ENCODE measurements at places on chromosomes 4 and X.

DNA sequence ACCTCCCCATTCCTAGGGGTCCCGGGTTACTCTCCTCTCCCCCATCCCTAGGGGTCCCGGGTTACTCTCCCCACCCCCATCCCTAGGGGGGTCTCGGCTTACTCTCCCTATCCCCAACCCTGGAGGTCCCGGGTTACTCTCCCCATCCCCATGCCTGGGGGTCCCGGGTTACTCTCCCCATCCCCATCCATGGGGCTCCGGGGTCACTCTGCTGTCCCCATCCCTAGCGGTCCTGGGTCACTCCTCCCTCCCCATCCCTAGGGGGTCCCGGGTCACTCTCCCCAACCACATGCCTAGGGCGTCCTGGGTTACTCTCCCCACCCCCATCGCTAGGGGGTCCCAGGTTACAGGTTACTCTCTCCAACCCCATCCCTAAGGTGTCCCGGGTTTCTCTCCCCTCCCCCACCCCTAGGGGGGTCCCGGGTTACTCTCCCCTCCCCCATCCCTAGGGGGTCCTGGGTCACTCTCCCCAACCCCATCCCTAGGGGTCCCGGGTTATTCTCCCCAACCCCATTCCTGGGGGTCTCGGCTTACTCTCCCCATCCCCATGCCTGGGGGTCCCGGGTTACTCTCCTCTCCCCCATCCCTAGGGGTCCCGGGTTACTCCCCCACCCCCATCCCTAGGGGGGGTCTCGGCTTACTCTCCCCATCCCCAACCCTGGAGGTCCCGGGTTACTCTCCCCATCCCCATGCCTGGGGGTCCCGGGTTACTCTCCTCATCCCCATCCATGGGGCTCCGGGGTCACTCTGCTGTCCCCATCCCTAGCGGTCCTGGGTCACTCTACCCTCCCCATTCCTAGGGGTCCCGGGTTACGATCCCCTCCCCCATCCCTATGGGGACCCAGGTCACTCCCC is 821 bp downstream of the ASMTL start:
- no peak for DNase-seq

DNA sequence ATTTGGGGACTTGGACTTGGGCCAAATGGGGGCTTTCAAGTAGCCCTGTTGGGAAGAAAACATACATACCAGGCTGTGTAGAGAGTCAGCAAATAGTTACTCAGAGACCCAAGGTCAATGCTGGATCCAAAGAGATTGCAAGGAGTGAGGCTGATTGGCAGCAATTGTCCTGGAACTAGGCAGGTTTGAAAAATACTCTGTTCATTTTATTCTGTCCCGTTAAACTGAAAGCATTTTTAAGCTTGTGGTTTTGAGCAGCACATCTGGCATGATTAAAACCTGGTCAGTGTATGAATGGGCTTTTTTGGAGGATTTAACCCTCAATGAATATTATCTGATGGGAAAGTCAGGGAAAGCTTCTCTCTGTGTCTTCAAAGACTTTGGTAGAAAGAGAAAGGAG is 294.3 kb upstream of the BOD1L1 start:
- DNase-seq: no peak

DNA sequence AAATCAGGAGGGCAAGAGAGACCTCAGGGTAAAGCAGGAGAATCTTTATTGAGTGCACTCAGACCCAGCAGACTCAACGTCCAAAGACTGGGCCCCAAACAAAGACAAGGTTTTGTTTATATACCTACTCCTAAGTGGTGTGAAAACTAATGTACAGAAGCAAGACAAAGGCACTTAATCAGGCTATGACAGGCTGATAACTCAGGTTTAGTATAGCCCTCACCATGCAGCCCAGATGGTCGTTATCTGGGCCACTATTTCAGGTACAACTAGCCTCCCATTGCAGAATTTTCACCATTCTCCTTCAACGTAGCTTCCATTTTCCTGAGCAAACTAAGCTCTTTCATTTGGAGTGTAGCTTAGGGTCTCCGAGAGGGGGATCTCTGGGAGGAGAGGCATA is 36.9 kb downstream of the SULT1E1 start:
- DNase-seq: no peak

- no peak for DNase-seq
Observed at GRCh38 chr4:27350161-27350560, 489.5 kb downstream of the STIM2 start.

GRCh38 chr4:186936496-186937375 is 213.1 kb upstream of the FAT1 start:
- peak; percentile 84 for DNase-seq

DNA sequence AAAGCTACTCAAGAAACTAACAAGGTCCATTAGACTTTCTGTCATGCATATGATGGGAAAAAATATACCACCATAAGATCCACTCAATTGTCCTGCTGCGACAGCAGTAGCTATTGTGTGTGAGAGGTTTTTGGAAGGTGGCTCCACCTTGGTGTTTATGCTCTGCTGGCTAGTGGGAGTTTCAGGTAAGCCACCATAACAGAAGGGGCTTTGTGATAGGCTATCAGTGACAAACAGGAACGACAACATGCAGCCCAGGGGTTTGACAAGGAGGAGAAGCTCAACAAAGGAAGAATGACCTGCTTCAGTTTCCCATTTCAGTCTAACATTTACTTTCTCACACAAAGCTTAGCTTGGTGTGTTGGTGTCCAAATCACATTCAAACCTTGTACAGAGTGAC is 182.6 kb downstream of the ATOH1 start:
- no peak for DNase-seq

- DNase-seq: no peak
Observed at GRCh38 chr4:47499700-47500099, 14.6 kb downstream of the ATP10D start.

DNA sequence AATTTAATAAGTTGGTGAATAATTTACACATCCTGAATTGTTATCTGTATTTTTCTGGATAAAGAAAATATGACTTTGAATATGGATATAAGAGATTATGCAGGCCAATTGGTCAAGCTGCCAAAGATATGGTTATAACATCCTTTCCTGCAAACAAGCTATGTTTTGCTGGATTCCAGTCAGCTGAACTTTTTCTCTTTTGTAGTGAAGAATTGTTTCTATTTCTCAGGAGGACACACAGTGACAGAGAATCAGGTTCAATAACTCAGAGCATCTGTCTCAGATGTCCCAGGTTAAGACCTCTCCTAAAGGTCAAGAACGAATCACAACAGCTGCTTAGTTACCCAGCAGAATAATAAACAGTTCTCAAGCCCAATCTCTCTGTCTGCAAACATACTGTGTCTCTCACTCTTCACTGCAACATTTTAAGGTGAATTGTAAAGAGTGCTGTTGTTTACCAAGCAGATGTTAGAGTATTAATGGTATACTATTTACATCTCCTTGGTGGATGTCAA is 189.5 kb upstream of the ANKRD50 start:
- no peak for DNase-seq

DNA sequence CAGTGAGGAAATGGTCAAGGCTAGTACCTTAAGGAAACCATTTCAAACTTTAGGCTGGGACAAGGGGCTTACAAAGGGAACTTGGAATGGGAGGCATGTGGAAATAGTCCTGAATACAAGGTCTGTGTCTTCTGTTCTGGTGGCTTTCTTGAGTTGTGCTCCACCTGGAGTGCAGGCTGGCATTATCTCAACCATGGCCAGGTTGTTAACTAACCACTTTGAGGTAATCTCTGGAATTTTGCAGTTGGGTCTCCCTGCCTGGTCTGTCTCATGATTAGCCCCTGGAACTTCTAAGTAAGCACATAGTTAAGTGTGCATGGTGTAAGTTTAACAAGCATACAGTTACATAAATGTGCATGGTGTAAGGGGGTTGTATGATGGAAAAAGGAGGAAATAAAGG is 77.5 kb downstream of the PCDH18 start:
- no peak for DNase-seq

DNA sequence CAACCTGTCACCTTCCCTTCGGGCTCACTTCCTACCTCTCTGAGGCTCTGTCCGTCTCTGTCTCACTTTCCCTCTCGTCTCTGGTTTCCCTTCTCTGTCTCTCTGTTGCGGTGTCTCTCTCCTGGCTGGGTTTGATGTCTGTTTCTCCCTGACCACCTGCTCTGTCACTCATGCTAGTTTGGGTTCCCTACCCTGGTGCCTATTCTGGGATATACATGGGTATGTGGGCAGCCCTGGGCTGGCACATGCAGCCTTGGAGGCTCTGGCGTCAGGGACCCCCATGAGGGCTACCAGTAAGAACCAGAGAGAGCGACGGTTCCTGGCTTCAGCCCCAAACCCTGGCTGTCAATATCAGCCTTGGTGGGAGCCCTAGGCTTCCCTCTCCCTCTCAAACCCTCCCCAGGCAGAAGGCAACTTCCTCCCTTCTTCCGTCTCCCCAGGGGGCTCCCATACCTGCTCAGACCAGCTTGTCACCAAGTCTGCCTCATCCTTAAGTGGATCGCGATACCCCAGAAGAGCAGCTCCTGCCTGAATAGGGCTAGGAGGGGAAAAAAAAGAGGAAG is 314 bp downstream of the DNASE1L1 start:
- DNase-seq: no peak

DNA sequence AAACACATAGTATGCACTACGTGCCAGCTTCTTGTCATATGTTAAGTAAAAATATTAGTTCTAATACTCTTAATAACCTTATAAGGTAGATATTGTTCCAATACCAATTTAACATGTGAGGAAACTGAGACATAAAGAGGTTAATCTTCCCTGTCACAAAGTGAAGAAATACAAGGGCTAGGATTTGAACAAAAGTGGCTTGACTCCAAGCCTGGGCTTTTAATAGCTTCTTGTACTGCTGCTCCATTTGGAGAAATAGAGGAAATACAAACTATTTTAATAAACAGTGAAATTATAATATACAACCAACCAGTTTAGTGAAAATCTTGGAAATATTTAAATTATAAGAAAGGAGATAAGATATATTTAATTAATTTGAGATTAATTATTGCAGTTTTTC is 33.2 kb downstream of the TLL1 start:
- DNase-seq: no peak

DNA sequence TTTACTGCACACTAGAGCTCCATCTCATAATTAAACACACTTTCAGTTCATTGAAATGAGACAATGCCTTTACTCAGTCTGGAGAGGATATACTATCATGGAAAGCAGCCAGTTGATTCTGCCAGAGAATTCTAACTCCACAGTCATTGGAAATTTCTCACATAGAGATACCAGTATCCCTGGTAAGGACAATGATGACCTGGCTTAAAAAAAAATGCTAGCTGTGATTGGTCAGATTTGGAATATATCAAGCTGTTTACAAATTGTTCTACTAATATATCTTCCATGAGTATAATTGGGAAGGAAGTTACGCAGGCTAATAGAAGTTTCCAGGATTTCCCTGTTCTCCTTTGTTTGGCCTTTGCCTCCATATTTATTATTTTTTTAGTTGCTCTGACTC is 34.5 kb upstream of the TLL1 start:
- no peak for DNase-seq

GRCh38 chr4:149676076-149676475 is 139.6 kb downstream of the IQCM start:
- no peak for DNase-seq

DNA sequence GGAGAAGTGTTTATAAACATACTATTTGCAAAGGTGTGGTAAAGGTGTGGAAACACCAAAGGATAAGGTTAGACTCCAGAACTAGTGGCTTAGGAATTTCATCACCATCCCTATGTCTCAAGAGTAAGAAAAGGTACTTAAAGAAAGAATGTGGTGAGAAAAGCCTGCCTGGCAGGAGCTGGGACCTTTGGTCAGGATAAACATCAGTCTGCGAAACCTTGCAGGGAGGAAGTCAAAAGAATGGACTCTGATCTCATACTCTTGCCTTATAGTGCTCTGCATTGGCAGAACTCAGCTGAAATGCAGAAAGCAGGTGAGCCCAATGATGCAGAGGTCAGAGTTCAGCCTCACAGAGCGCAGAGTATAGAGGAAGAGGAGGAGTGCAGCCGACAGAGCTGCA is 97.2 kb upstream of the NR3C2 start:
- peak; percentile 71 for DNase-seq

GRCh38 chr4:168886351-168886750 is 123.7 kb downstream of the CBR4 start:
- peak; percentile 53 for DNase-seq

- no peak for DNase-seq
Observed at GRCh38 chr4:111045992-111046391, 423.1 kb upstream of the PITX2 start.

DNA sequence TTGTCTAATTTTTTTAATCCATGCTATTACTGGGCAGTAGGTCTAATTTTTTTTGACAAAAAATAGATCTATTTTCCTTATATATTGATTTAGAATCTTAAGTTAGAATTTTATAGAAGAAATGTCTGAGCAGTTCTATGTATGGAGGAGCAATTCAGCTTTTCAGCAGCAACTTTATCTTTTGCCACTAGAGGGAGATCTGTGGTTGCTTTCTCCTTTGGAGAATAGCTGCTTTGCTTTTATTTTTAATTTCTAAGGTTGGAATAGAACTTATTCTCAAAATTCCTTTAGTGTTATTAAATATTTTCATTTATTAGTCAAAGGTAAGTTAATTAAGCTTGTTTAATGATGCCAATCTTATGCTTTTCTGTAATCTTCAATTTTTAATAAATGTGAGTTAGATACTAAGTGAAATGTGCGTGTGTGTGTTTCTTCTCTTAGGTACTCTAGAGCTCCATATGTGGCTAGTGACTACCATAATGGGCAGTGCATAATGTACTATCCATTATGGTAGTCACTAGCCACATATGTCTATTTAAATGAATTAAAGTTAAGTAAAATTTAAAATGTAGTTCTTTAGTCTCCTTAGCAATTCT is 29.3 kb downstream of the FAM199X start:
- DNase-seq: peak; percentile 71

DNA sequence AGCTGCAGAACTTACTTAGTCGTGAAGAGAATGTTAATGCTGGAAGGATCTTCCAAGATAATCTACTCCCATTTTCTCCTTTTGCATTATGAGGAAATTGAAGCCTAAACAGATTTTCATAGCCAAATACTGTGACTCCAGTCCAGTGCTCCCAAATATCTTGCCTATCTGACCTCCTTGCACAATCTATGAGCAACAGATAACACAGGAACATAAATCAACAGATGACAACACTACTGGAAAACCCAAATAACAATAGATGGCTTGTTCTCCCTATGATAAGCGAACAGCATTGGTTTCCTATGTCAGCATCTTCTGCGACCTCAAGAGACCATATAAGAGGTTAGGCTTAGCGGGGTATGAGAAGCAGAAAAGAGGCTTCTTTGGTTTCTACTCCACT is 88.0 kb downstream of the CORIN start:
- DNase-seq: no peak

GRCh38 chr4:47617607-47618006 is 132.5 kb downstream of the ATP10D start:
- DNase-seq: no peak

DNA sequence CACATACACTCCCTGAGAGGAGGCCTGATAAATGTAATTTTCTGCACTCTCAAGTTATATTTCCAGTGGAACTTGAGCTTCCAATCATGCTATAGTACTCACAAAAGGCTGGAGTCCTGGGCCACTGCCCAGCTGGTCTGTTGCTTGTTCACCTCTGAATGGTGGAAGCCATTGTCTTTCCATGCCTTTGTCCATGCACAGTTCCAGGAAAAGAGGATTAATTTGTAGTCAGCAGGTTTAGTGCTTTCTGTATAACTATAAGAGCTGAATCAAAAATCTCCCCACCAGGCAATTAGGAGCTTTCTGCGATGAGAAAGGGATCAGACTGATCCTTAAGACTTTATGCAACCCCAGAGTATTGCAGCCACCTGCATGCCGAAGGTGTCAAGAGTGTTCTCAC is 195.4 kb upstream of the PGRMC2 start:
- DNase-seq: no peak

- no peak for DNase-seq
Observed at GRCh38 chr4:155705664-155706063, 39.0 kb downstream of the GUCY1A1 start.
